ENCODE measurements at places on chromosomes 2 and 18.

DNA sequence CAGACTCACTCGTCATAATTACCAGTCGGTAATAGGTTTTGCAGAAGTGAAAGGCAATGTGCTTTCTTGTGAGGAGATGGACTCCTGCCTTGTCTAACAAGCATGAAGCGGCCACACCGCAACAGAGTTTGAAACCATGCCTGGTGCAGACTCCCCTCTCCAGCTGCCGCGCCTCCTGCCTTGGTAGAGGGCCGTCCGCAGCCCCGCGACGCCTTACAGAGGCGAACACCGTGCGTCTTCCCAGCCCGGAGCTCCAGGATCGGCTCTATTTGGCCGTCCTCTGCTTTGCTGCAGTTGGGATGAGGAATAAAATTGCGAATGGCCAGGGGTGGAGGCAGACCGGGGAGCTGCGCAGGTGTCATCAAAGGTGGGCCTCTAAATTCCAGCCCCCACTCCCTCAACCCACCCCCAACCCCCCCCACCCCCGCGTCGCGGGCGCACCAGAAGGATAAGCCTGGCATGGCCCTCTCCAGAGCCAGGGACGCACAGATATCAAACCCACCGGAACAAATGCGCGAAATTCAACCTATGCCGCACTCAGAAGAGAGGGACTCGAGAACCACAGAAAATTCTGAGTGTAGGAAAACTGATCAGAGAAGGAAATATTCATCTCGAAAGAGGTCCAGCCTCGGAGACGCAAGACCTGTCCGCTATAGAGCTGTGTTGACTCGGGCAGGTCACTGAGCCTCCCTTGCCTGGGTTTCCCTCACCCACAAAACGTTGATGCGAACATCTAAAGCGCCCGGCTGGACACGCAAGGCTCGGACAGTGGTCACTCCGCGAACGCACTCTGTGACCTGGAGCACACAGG, 1.1 kb downstream of the TRABD2A start:
- DNase-seq, result no peak

DNA sequence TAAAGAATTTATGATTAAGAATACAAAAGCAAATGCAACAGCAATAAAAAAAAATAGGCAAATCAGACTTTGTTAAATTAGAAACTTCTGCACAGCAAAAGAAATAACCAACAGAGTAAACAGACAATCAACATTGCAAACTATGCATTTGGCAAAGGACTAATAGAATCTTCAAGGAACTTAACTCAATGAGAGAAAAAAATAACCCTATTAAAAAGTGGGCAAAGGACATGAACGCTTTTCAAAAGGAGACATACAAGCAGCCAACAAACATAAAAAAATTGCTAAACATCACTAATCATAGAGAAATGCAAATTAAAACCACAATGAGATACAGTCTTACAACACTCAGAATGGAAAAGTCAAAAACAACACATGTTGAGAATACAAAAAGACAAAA, 166.0 kb upstream of the DSEL start:
- no peak for DNase-seq

- no peak for DNase-seq
Measured at GRCh38 chr2:71003396-71003795, 8.7 kb upstream of the TEX261 start.

- DNase-seq, result no peak
Measured at GRCh38 chr2:140600116-140600515, 1530.7 kb downstream of the LRP1B start.

GRCh38 chr2:240477916-240478315, 42.5 kb downstream of the GPC1 start:
- no peak for DNase-seq

DNA sequence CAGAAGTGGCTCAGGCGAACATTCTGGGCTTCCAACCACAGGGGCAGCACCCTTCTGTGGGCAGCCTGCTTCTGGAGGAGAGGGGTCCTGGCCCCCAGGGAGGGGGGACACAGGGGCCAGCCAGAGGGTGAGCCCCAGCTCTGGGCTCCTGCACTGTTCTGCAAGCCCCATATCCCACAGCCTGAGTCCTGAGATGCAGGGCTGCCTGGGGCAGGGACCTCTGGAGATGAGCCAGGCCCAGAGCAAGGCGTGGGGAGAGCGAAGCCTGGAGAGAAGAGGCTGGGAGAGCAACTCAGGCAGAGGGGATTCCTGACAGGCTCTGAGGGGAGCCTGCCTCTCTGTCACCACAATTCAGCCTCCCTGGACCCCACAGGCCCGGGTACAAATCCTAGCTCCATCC, 13.5 kb upstream of the PRSS56 start:
- no peak for DNase-seq

DNA sequence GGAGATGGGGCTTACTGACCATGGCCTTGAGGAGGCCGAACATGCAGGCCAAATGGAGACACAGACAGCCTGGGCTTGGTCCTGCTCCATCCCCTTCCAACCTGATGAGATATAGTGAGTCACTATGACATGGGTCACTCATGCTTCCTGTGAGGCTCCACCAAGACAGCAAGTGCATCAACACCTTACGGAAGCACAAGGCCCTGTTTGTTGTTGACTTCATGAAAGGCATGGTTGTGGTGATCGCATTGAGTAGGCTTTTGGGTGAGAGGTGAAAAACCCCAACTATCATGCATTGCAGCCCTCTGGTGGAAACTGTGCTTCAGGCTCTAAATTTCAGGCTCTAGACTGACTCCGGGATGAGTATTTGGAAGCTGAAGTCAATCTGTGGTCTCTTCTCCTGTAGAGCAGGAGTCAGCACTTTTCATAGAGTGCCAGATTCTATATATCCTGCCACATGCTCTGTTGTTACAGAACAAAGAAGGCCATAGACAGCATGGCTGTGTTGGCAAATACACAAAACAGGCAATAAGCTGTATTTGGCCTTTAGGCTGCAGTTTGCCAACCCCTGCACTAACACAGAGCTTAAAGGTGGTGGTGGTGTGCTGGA, 10.1 kb downstream of the IL37 start:
- DNase-seq, result no peak

DNA sequence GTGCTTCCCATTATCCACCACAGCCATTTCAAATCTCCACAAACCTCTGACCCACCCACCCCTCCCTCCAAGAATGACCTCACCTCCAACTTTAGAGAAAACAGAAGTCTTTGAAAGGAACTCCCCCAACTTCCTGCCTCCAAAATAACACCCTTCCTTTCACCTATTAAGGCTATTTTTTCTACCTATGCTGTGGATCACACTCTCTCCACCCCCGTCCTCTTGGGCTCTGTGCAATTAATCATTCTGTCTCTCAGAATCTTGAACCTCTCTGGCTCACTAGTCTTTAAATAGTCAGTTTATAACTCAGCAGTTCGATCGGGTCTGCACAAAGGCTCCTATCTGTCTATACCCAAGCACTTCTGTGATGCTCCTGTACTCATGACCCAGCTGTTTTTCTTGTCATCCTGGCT, 37.3 kb upstream of the XPO1 start:
- peak; percentile 59 for DNase-seq

- DNase-seq, result no peak
Measured at GRCh38 chr2:24105816-24106215, 17.3 kb downstream of the PFN4 start.

GRCh38 chr2:50754514-50754913, 277.4 kb downstream of the NRXN1 start:
- no peak for DNase-seq

GRCh38 chr2:157233506-157233905, 24.0 kb upstream of the GALNT5 start:
- no peak for DNase-seq

DNA sequence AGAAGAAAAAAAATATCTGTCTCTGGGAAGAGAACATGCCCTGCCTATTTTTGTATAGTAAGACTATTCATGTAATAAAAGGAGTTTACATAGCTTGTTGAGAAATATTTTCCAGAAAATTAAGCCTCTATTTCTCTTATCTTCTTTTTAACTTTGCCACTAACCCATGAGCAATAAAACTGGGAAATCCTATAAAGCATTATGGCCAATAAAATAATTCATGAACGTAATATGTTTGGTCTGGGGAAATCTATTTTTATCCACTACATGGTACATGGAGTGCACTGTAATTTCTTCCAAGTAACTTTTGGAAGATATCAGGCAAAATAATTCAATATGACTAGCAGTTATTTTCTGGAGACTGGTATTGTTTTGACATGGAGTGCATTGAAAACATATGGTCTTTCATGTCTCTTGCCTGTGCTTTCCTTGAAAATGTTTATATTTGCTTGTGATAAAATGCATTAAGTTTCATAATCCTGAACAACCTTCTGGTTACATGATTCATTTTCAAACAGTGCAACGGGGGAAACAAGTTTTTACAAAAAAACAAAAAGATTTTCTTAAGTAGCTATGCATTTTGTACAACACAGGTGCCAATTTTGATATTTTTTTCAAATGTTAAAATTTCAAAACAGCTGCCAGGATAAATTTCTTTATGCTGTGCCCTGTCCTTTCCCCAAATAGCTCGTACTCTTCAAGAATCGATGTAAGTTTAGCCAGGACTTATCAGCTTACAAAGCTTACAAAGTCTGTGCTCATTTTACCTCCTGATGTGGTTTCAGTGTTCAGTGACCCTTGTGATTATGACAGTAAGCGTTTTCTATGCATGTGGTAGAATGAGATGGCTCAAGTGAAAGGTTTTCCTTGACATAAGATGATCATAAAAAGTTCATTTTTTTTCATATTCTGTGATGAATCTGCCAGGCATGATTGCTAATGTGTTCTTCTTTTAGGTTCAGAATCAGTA, 194.5 kb downstream of the UBE2E3 start:
- DNase-seq, result no peak

DNA sequence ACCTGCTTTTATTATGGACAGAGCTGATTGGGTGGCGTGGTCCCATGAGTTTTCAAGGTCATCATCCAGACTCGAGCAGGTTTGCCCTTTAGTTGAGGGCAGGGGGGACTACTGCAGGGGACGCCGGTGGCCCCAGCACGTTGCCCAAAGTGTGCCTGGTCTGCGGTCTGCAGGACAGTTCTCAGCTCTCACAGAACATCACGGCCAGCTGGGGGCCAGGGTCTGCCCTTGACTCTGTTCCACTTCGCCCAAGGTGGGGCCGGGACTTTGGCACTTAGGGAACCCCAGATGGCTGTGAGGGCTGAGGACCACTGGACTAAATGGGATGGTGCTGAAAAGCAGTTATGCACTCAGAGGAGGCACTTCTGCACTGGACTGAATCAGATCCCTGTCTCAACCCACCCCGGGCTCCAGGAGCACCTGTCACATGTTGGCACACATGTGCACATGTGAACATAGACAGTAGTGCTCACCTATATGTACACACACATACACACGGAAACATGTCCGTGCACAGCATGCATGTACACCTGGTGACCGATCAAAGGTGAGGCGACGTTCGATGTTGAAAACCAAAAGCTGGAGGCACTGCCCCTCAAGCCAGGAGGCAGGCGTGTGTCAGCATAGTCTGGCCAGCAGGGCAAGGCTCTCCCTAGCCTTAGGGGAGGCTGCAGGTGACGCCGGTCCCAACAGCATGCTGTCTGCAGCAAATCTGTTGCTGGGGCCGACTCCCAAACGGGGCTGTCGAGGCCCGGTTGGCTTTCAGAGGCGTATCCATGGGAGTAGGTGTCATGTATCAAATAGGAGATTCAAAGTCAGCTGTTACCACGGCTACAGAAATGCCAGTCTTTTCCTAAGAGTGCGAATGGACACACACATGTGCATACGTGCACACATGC, 10.2 kb downstream of the ANO7 start:
- DNase-seq, result no peak

GRCh38 chr2:236360496-236360895, 96.3 kb upstream of the ASB18 start:
- DNase-seq, result no peak

- no peak for DNase-seq
Measured at GRCh38 chr2:6231166-6231565, 539.0 kb downstream of the SOX11 start.

DNA sequence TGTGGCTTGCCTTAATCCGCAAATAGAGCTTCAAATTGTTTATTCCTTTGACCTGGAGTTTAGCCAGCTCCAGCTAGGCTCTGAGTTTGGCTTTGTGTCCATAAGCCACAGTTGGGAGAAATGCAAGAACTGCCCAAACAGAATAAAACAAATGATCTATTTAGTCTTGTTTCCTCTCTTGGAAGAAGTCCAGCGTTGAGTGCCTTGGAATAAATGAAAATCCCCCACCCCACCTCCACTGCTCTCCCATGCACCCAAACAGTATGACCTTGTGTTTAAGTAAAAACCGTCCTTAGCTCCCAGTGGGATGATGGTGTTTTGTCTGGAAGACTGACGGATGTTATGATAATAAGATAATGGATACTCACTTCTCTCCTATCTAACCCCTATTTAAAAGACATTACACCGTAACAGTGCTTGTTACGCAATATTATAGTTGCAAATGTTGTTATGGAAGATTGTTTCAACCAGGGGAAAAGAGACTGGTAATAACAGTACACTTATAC, 3.2 kb upstream of the SERPINE2 start:
- DNase-seq, result no peak
